ENCODE measurements at places on chromosomes 6 and 20.

DNA sequence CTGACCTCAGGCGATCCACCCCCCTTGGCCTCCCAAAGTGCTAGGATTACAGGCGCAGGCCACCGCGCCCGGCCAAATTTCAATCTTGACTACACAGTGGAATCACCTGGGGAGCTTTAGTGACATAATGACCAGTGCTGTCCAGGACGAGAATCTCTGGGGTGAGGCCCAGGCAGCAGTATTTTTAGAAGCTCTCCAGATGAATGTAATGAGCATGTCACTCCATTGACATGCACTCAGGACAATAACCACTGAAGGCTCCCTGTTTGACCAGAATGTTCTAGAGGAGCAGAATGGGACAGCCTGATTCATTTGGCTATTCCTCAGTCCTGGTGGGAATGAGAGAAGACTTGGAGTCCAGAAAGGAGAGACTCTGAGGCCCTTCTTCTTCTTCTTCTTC, 39.2 kb downstream of the SRSF3 start:
- DNase-seq, result no peak

DNA sequence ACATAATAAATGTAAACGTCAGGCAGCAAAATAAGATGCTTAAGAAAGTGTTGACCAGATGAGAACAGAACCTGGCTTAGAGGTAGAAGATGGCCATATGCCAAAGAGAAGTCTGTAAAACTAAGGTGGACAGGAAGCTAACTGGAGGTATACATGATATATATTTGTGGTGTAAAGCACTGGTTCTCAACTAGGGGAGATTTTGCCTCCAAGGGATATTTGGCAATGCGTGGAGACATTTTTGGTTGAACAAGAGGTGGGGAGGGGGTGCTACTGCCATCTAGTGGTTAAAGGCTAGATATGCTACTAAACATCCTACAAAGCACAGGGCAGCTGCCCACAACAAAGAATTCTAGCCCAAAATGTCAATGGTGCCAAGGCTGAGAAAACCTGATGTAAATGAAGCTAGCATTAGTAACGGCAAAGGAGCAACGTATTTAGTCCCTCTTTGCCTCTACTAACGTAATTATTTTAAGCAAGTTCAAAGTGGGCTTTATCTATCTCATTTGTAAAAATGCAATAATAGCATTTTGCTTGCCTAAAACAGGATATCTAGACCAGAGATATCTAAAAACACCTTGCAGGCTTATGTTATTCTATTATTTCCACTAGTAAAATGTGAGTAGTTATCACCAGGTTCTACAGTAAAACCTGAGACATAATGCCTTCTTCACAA, 182.6 kb downstream of the RNGTT start:
- peak; percentile 75 for DNase-seq

GRCh38 chr20:44358776-44359175, 3.3 kb downstream of the HNF4A start:
- no peak for DNase-seq

DNA sequence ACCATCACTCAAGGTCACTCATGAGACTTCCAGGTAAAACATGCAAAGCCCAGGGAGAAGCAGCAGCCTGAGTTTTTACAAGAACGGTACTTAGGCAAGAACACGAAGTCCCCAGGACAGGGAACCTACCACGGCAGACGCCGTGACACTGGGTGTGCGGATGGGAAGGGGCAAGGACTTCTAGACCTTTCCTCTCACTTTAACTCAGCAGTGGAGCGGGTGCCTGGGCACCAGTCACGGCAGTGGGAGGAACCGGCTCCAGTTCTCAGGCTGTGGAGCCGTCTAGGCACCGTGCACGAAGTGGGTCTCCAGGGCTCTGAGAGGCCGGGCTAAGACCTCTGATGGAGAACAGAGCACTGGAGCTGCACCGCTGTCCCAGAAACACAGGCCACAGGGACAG, 2.5 kb downstream of the ZBTB46 start:
- DNase-seq, result no peak

GRCh38 chr6:166678426-166678825, 51.4 kb upstream of the RPS6KA2 start:
- no peak for DNase-seq

DNA sequence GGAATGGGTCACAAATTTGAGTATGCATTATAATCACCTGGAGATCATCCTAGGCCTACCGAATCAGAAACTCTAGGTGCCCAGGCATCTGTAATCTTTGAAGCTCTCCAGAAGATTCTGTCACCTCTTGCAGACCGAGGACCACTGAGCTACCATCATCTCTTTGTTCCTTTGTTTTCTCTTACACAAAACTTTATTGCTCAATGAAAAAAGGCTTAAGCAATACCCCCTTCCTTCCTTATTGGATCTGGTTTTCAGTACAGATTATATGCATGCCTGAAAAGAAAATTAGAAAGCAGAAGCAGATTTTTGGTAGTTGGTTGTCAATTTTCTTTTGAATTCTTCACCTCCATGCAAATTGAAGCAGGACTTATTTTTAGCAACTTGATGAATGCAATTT, 31.3 kb downstream of the STX11 start:
- no peak for DNase-seq

GRCh38 chr6:111736005-111736608, 130.4 kb upstream of the TRAF3IP2 start:
- DNase-seq, result no peak

GRCh38 chr6:117352466-117353081, 73.2 kb downstream of the ROS1 start:
- no peak for DNase-seq

DNA sequence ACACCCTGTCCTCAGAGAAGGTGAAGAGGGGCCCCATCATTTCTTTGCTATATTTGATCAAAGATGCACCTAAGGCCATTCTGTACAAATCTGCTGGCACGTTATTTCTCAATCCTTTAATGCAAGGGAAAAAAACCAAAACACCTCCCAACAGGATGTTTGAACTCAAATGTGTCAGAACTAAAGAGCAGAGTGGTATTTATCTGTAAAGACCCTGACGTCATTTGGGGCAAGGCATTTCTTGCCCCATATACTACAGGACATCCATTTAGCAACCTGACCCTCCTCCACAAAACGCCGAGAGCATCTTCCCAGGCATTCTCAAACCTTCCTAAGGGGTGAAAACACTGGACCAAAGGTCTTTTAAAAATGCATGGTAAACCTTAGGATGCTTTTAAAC, 50.8 kb downstream of the ZMYND8 start:
- DNase-seq, result no peak

Measured in NCI-H2081 treated with DMSO at 0.1 percent for 48 hours (cell line).